Adrenal gland (tissue), 19 donors: ENCODE measurements at places on chromosomes 16 and 17.

- H3K27ac ChIP-seq, result no peak overlapping the region
- H3K4me1 ChIP-seq, result no peaks in the 10 kb centered on the region
- no peak overlapping the region for H3K4me3 ChIP-seq
- DNase-seq, result no peak
- no peaks in the 10 kb centered on the region for H3K36me3 ChIP-seq
- H3K27me3 ChIP-seq, result no peaks in the 10 kb centered on the region
These were observed 201.2 kb downstream of the HS3ST3A1 start for GRCh38 chr17:13400491-13400890.

DNA sequence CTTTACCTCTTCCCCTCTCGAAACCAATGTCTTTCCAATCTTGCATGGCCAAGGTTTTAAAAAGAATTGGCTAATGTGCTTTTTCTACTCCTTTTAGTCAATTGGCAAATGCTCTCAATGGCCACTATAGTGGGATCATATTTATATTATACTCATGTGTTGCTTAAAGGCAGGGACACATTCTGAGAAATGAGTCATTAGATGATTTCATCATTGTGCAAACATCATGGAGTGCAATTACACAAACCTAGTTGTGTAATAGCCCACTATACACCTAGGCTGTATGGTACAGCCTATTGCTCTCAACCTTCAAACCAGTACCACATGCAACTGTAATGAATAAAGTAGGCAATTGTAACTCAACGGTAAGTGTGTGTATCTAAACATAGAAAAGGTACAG, 180.9 kb downstream of the HS3ST3A1 start:
- no peak overlapping the region for H3K27ac ChIP-seq
- no peak for DNase-seq

DNA sequence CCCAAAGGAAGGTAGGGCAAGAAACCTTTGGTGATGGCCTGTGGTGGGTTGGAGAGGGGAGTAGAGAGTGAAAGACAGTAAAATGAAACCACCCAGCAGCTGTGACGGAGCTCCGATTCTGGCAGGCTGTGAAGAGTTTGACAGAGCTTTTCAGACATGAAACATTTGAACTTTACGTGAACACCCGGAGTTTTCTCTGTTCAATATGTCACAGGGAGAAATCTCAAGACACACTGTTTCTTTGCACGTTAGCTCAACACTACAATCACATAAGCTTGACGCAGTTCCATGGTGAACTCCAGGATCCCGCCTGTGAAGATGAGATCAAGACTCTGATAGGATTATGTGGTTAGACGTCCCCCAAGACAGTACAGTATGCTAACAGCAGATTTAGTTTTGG, 79.6 kb upstream of the CDH11 start:
- H3K36me3 ChIP-seq, result no peaks in the 10 kb centered on the region
- H3K27ac ChIP-seq, result no peak overlapping the region
- no peaks in the 10 kb centered on the region for H3K27me3 ChIP-seq
- no peak for DNase-seq
- H3K4me1 ChIP-seq, result no peaks in the 10 kb centered on the region
- H3K4me3 ChIP-seq, result no peak overlapping the region

- H3K36me3 ChIP-seq, result no peaks in the 10 kb centered on the region
- no peak for DNase-seq
- H3K27ac ChIP-seq, result no peak overlapping the region
- H3K4me1 ChIP-seq, result no peaks in the 10 kb centered on the region
These were observed 77.0 kb upstream of the ZNF423 start for GRCh38 chr16:49932946-49933345.

DNA sequence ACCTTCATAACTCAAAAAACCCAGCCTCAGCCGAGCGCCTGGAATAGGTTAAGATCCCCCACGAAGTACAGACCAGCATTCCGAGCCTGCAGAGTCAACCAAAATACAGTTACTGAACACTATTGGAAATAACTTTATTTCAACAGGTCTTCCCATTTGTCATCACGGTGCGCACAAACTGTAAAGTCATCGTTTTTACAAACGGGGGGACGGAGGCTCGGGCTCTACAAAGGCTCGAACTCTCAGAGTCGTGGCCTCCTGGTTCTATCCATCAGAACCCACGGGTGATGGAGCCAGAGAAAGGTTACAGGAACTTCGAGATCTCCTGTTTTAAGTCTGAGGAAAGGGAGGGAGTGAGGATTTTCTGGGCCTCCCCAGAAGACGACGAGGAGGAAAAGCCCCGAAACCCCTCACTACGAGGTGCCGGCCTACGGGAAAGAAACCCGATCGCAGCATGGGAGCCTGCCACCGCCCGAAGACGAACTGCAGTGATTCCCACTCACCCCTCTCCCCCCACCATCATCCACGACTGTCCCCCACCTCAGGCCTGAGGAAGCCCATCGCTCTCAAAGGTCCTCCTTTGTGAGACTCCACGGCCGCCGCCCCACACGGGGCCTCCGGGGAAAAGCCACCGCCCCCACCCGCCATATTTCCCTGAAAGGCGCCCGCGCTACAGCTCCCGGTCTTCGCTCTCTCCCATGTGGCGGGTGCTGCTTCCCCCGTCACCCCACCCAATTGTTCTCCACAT, 917 bp downstream of the YWHAE start:
- H3K27me3 ChIP-seq, result no peaks in the 10 kb centered on the region
- peaks cover 21% of the 10 kb centered on the region for H3K4me1 ChIP-seq
- H3K27ac ChIP-seq, result peak overlapping the region; percentile 98
- peak overlapping the region; percentile 91 for H3K4me3 ChIP-seq
- no peak for DNase-seq
- H3K36me3 ChIP-seq, result no peaks in the 10 kb centered on the region

DNA sequence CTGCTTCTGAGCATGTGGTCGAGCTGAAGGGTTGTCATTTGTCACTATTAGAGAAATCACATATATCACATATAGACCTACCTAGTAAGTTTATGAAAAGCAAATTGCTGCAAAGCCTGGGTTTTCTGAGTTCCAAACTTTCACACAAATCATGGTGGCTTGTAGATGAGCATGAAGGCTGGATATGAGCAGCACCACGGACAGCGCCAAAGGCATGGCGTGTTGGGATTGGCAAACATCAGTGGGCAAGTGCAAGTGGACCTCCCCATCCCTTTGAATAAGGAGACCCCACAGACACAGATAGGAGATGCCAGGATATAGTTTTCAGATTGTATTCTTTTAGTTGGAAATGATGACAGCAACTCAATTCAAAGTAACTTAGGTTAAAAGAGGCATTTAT, 77.6 kb upstream of the CACNG3 start:
- H3K4me1 ChIP-seq, result no peaks in the 10 kb centered on the region
- no peak overlapping the region for H3K4me3 ChIP-seq
- no peak overlapping the region for H3K27ac ChIP-seq
- H3K27me3 ChIP-seq, result no peaks in the 10 kb centered on the region

GRCh38 chr17:63270610-63271009, 175.5 kb downstream of the CYB561 start:
- no peak overlapping the region for H3K27ac ChIP-seq
- no peaks in the 10 kb centered on the region for H3K27me3 ChIP-seq
- no peaks in the 10 kb centered on the region for H3K36me3 ChIP-seq
- no peak for DNase-seq
- no peak overlapping the region for H3K4me3 ChIP-seq
- H3K4me1 ChIP-seq, result peaks cover 17% of the 10 kb centered on the region
